ENCODE measurements at places on chromosomes 3 and 15.

- no peak for DNase-seq
Measured at GRCh38 chr3:39432342-39432741, 25.8 kb downstream of the RPSA start.

GRCh38 chr3:38000965-38001455 lies 10.4 kb downstream of the VILL start:
- no peak for DNase-seq

GRCh38 chr3:143991713-143992112 lies 20.1 kb downstream of the DIPK2A start:
- no peak for DNase-seq

GRCh38 chr15:85579957-85580694 lies 199.7 kb downstream of the AKAP13 start:
- no peak for DNase-seq

DNA sequence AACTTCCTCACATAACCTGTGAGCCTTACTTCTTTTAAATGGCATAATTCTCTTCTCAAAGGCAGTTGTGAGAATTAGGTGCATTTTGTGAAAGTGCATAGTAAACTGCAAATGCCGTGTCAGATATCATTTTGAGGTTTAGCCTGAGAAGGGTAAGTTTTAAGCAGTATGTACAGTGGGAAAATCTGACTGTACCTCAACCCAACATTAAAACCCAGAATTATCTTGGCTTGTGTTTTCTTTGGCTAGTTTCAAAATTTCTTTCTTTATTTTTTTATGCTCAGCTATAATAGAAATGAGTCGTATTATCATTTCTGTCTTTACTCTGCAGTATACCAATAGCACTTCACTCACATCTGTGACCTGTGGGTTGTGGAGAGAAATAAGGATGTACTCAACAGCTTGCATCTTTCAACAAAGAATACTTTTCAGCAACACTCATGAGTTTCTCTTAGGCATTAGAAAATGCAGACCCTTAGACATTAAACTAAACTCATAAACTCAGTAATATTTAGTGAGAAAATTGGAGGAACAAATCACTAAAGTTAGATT lies 65.7 kb downstream of the RASA2 start:
- no peak for DNase-seq

DNA sequence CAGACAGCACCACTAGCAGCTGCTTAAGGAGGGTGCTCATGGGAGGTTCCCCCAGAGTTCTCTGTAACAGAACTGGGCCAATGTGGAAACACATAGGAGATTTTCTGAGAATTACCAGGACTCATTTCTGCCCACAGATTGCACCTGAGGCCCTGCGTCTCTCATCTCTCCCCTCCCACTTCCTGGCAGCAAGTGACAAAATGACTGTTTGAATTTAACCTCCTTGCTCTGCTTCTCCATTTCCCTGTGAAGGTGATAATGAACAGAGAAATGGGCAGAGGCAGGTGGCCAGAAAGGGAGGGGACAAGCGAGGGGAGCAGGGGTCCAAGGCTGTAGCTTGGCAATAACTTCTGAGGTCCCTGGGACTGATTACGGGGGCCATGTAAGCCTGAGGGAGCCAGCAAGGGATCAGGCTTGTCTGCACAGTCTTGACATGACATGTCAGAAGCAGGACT lies 8.0 kb downstream of the EPHB1 start:
- DNase-seq = no peak

DNA sequence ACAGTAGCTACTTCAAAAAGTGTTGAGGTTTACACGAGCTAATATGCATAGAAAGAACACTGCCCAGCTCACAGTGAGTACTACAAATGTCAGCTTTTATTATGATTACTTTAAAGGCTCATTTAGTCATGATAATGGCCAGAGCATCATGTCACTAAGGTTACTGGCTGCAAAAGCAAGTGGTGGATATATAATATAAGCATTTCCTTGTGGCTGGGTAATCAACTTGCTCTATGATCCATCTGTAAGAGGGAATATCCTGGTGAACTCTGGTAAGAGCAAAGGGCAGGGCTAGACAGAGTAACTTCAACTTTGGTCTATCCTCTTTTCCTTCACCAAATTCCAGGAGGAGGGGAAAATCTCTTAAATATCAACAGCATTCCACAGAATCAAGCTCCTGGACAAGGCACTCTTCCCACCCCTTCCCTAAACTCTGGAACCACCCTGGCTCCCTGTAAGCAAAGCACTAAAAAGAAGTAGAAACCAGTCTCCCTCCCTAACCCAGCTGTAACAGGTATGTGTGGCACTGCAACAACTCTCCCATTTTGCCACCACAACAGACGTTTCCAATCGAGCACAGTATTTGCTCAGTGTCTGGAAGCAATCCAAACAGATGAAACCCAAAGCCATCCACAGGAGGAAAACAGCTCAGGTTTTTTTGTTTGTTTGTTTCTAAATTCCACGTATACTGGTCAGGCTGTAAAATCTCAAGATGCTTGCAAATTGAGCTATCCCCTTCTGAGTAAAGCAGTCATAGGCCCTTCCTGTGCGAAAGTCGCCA lies 13.4 kb downstream of the B4GALT4 start:
- no peak for DNase-seq

DNA sequence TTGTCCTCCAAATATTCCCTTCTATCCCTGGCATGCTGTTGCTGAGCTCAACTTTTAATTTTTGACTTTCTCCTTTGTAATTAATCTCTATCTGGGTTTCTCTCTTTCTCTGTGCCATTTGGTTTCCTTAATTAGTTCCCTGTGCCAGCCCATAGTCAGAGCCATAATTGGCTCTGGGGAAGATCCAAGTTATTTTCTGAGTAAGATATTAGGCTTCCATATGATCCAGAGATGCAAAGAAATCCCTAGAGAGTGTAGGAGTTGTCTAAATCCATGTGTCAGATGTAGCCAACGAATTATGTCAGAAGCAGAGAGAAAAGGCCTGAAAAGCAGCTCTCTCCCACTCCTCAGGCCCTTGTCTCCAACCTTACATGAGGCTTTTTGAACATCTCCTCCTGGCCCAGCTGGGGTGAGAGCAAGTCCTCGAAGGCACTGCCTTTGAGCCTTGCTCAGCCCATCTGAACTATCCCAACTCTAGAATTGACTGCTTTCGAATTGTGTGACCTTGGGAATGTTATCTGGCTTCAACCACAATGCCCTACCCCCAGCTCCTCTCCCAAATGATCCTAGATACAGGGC lies 46.4 kb downstream of the MOBP start:
- DNase-seq = no peak

DNA sequence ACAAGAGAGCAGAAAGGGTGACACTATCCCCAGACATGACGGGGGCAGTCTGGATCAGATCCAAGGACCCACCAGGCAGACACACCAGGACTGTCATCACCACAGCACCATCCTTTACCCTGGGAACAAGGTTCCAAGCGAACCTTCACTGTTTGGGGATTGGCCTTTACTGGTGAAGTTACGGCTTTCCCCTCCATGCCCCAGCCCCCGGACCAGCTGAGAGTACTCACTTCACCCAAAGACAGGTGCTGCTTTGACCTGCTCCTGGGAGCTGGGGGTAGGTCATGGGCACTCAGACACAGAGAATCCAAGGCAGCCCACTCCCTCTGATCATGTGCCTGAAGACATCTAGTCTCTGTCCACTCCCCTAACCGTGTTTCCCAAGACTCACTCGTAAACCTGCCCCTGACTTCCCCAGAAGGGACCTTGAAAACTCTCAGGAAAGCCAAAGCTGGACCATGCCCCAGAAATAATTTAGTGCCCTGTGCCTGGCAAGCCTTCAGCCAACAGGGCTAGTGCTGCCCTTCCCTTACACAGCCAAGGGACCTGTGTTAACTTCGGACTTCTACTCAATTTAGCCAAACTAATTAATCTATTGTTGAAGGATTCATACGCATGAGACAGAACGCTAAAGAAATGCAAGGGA lies 2.8 kb downstream of the RRP9 start:
- DNase-seq = no peak

DNA sequence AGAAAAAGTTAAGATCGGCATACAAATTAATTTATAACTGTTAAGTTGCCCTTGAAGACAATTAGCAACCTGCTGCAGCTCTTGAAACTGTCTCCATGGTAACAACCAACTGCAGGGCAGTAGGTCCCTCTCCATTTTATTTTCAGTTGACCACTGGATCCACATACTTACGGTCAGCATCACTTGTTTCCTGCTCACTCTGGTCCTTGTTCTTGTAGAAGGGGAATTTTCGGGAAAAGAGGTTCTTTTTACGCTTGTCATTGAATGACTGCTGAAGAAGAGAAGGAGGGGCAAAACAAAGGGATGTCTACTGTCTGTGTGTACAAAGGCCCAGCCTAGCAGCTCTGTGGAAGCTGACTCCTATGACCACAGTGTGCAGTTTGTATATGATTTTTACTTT lies 46.8 kb upstream of the MELTF start:
- DNase-seq = no peak

Data from cerebellar nuclear complex (tissue), 1 donor.